A549 (cell line): ENCODE measurements at places on chromosomes 11 and 22.

- peak; percentile 86 for DNase-seq
These were observed 34.1 kb downstream of the NEU3 start for GRCh38 chr11:75022759-75023396.

- DNase-seq, result no peak
These were observed 34.6 kb downstream of the DKK3 start for GRCh38 chr11:11973866-11974265.

GRCh38 chr11:72363112-72363511, 71.2 kb downstream of the CLPB start:
- no peak for DNase-seq

DNA sequence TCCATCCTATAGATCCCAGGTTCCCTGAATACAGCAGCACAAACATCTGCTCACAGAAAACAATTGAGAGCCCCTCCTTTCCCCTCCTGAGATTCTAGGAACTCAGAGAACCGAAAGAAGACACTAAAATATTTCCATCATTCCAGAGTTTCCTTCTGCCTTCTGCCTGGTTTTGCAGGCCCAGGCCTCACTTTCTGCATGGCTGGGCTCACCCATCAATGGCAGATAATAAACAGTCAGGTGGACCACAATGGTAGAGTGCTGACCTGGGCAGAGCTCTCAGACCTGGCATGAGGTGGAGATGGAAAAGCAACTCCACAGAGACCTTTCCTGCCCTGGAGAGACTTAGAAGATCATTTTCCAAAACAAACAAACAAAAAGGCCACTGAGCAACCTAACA, 389.1 kb downstream of the NXPE2 start:
- DNase-seq, result no peak

DNA sequence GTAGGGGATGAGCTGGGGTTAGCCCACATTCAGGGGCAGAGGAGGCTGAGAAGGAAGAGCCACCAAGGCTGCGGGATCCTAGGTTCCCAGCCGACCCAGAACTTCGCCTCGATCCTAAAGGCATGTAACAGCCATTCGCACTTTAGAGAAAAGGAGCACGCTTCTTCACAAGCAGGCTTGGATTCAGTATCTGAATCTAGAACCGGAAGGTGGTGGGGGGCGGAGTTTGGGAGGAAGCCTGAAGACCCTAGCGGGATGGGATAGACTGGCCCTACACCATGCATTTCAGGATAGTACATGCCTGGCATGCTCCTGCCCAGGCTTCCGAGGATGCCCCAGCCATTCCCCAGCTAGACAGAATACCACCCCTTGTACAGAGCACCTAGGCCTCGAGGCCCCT, 4.4 kb downstream of the SCARF2 start:
- DNase-seq, result no peak

- peak; percentile 10 for DNase-seq
These were observed 205.9 kb downstream of the ST3GAL4 start for GRCh38 chr11:126561327-126561893.

DNA sequence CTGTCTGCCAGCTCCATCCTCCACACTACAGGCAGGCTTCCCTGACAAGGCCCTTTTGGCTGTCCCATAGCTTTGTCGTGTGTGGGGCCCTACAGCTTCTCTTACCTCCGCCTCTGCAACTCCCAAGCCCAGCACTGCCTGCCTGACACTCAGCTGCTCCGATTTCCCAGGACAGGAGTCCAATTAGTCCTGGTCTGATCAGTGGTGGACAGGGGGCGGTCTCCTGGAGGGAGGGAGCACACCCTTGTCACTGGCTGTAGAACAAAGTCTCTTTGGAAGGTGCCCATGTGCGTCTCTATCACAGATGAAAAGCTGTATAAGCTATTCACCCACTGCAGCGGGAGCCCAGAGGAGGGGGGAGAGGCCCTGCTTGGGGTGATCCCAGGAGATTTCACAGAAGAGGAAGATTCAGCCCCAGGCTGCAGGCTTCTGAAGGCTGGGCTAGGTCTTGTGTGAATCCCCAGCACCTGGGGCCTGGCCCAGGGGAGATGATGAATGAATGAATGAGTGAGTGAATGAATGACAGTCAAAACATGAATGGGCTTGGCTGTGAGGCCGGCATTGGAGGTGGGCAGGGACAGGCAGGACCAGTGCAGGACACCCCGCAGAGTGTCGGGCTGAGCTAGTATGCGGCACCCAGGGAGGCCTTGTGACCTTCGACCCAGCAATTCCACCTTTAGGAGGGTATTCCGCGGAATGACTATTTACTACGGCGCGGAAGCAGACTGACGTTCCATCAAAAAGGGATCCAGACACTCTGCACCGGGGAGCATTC, 142.4 kb downstream of the CACNA1I start:
- DNase-seq, result no peak

- peak; percentile 30 for DNase-seq
These were observed 1.2 kb downstream of the TOB2 start for GRCh38 chr22:41445129-41446056.

- DNase-seq, result no peak
These were observed 8.7 kb downstream of the PRR5 start for GRCh38 chr22:44710474-44711240.

DNA sequence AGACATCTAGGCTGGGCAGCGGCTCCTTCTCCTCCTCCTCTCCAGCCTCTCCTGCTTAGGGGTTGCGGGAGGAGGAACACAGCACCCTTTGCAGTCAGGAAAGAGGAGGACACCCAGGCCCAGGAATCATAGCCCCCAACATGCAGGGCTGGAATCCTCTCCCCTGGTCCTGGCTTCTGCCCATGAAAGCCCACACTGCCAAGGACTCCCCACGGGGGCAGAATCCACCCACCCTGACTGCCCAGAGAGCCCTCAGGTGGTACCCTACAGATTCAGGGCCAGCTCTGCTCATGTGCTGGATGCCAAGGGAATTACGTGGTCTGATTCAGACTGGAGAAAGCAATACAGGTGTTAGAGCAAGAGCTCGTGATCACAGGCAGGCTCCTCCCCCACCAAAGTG, 4.5 kb downstream of the ESS2 start:
- no peak for DNase-seq

- no peak for DNase-seq
These were observed 26.6 kb downstream of the EMID1 start for GRCh38 chr22:29231971-29232959.

- no peak for DNase-seq
These were observed 48.5 kb upstream of the SOX6 start for GRCh38 chr11:16404781-16405285.
